Renal cortical epithelial cell (primary cell): ENCODE measurements at places on chromosomes 2 and 18. TPM values are rescaled to one million over a fixed set of nuclear protein-coding genes. Genes with fewer than 3 reads are reported as not detected.

AP1S3 gene
- 48.0 and 50.9 TPM in 2 replicates for total RNA-seq

SRD5A2 gene
- 0.20 TPM in 1 of 2 replicates, not detected in the other for total RNA-seq

LDLRAD4 gene
- total RNA-seq = 0.87 and 4.3 TPM in 2 replicates

SLC38A11 gene
- total RNA-seq = 0.69 and 1.2 TPM in 2 replicates

BCL11A gene
- total RNA-seq = 0.80 and 1.0 TPM in 2 replicates

SLC4A5 gene
- 0.89 and 1.2 TPM in 2 replicates for total RNA-seq

REG3A gene
- not detected in 2 replicates for total RNA-seq

MEP1B gene
- total RNA-seq = not detected in 2 replicates

CXCR4 gene
- total RNA-seq = 0.52 and 1.6 TPM in 2 replicates

CNNM3 gene
- 5.2 and 21.8 TPM in 2 replicates for total RNA-seq

LRRTM1 gene
- not detected in 2 replicates for total RNA-seq

FN1 gene
- total RNA-seq = 4,728 and 9,084 TPM in 2 replicates

OTOS gene
- total RNA-seq = not detected in 2 replicates

CD8A gene
- 0.17 TPM in 1 of 2 replicates, not detected in the other for total RNA-seq

RNU2-63P gene
- total RNA-seq = not detected in 2 replicates

DYNAP gene
- not detected in 2 replicates for total RNA-seq

SCYGR4 gene
- not detected in 2 replicates for total RNA-seq

FNDC4 gene
- 25.6 and 30.4 TPM in 2 replicates for total RNA-seq

PROKR1 gene
- not detected in 2 replicates for total RNA-seq

SLC40A1 gene
- total RNA-seq = 2.8 and 26.3 TPM in 2 replicates

IL36G gene
- total RNA-seq = not detected in 2 replicates

DHRS9 gene
- total RNA-seq = 0.52 TPM in 1 of 2 replicates, not detected in the other

VPS4B gene
- total RNA-seq = 81.9 and 117 TPM in 2 replicates

FBXO48 gene
- 0.17 and 0.75 TPM in 2 replicates for total RNA-seq

DQX1 gene
- 0.05 TPM in 1 of 2 replicates, not detected in the other for total RNA-seq

NLRC4 gene
- total RNA-seq = not detected in 2 replicates

ANKRD36 gene
- total RNA-seq = 14.8 and 41.6 TPM in 2 replicates

ASPRV1 gene
- total RNA-seq = 0.20 TPM in 1 of 2 replicates, not detected in the other

VWC2L gene
- 0.15 TPM in 1 of 2 replicates, not detected in the other for total RNA-seq
